ENCODE measurements at places on chromosomes 4 and X.

DNA sequence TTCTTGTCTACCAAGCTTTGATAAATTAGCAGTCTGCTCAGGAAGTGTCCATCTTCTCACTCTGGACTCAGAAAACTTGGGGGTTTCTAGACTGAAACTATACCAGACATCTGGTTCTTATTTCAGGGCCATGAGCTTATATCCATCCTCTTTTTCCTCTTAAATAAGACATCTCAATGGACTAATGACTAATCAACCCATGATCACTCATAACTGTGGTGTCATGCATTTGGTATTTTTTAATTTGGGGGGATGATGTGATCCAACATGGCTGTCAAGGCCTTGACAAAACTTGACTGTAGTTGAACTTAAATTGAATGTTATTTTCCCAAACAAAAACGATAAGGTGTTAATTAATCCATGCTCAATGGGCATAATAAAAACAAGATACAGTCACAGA is 87.8 kb downstream of the GPRASP3 start:
- DNase-seq, result no peak

DNA sequence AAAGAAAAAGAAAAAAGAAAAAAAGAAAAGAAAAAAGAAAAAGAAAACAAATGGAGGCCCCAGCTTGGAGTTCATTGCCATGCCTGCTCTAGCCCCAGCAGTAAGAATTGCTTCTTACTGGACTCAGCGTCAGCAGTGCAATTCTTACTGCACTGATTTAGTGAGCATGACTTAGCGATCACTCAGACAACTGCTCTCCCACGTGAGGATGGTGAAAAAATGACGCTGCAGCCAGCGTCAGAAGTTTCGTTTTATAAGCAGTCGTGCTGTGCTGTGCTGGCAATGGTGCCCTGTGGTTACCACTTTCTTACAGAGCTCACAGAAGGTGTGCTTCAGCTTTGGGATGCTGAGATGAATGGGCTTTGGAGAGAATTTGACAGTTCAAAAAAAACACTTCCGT is 68.3 kb upstream of the DDX3X start:
- no peak for DNase-seq

- DNase-seq, result no peak
Measured at GRCh38 chrX:39950018-39950688, 147.6 kb downstream of the BCOR start.

DNA sequence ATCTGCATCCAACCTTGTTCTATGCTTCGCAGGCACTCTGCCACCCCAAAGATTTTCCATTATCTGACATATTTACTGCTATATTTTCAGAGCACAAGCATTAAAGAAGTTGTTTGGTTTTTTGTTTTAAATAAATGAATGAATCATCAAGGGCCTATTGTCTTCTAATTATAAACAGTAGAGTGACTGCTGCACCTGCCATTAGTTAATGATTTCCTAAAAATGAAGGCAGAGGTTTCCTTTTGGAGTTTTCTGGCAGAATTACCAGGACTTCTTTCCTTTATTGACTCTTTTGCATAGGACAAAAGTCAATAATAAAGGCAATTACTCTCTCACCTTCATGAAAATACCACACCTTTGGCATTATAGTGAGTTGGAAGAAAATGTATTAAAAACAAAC is 238.1 kb downstream of the INPP4B start:
- no peak for DNase-seq

DNA sequence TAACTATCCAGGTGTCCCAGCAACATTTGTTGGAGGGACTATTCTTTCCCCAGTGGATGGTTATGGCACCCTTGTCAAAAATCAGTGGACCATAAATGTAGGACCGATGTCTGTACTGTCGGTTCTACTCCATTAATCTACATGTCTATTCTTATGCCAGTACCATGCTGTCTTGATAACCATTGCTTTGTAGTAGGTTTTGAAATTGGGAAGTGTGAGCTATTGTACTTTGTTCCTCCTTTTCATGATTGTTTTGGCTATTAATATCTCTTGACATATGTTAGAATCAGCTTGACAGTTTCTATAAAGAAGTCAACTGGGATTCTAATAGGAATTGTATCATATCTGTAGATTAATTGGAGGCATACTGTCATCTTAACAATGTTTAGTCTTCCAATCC is 112.7 kb downstream of the HNRNPD start:
- no peak for DNase-seq

- DNase-seq, result no peak
Measured at GRCh38 chr4:169573889-169574288, 38.5 kb downstream of the NEK1 start.

DNA sequence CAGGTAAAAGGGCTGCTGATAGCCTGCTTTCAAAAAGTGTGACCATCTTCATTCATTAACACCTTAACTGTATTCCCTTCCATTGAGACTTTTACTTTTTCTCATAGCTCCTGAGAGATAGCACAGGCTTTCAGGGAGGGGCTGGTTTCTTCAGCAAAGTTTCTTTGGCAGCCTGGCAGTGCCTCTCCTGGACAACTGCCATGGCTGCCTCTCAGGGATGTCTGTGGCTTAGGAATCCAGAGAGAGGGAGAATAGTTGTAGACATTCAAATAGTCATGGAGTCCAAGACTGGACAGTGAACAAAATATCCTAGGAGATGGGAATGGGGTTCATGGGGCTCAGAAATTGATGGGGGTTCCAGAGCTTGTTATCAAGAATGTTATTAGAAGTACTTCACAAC is 81.1 kb downstream of the FAM47B start:
- DNase-seq, result no peak

- no peak for DNase-seq
Measured at GRCh38 chr4:175252642-175253041, 334.5 kb downstream of the ADAM29 start.

DNA sequence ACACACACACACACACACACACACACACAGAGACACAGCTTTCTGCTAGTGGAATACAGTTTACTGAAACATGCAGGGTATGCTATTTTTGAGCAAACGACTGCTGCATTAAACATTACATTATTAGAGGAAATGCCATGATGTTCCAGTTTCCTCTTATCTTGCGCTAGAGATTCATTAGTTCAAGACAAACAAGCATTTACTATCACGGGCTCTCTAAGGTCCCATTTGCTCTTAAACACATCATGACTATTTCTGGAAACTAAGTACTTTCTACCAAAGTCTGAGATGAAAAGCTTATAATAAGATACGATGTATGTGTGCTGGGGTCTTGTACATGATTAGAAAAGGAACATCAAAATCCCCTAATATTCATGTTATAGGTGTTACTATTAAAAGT is 48.8 kb downstream of the RPS3A start:
- no peak for DNase-seq

- DNase-seq, result no peak
Measured at GRCh38 chr4:185151296-185151695, 8.2 kb downstream of the SLC25A4 start.

DNA sequence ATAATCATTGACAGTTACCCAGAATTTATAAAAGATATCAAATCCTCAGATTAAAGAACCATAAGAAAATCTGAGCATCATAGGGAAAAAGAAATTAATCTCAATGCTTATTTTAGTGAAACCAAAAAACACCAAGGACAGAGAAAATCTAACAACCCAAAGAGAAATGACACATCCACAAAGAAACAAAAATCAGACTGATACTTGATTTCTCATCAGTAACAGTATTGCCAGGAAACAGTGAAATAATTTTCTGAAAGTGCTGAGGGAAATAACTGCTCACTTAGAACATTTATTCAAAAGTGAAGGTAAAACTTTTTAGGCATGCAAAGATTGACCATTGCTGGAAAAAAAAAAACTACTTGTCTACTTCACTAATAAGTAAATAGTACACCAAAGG is 10.6 kb downstream of the MOSPD2 start:
- no peak for DNase-seq

GRCh38 chr4:33071535-33071934 is 2351.4 kb downstream of the PCDH7 start:
- DNase-seq, result no peak

GRCh38 chrX:33307911-33308354 is 96.6 kb upstream of the DMD start:
- no peak for DNase-seq

GRCh38 chr4:16726368-16727050 is 171.9 kb downstream of the LDB2 start:
- DNase-seq, result no peak

DNA sequence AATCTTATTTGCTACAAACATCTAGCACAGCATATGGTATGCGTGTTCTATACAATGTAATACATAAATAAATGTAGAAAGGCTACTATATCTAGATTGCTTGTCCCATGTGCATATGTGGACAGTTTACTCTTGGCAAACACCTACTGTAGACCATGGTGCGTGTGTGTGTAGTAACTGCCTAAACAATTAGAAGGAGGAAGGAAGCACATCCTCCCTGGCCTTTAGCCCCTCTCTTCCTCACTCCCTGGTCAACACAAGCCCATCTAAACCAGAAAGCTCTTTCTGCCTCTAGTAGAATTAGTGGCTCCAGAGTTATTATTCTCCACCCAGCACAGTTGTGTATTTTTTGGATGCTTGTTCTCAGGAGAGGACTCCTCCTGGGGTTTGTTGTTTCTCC is 73.9 kb downstream of the KDR start:
- no peak for DNase-seq

GRCh38 chrX:6210230-6210629 is 18.4 kb downstream of the NLGN4X start:
- no peak for DNase-seq

GRCh38 chr4:84535901-84536300 is 36.8 kb upstream of the NKX6-1 start:
- no peak for DNase-seq

DNA sequence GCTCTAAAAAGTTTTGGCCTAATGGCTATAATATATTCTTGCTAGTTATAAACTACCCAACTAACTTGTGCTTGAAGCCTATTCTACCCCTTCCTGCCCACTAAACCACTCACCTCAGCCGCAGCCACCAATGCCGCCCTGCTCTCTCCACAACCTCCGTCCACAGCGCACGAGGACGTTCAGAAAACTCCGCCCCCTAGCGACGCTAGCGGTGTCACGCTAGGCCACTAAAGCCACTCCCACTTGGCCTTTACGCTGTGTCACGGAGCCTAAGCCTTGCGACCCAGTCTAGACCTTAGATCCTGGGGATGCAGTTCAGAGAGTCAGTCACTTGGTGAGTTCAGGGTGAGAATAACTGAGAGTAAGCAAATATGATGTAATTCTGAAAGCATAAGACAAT is at the start of gene TEX11:
TEX11 (minus strand) TSS at position 171 of the 400 bp plus-strand sequence. CDS start 922 bp downstream, outside the sequence.
- DNase-seq, result no peak

GRCh38 chr4:24394041-24394440 is 190.3 kb downstream of the DHX15 start:
- DNase-seq, result no peak

DNA sequence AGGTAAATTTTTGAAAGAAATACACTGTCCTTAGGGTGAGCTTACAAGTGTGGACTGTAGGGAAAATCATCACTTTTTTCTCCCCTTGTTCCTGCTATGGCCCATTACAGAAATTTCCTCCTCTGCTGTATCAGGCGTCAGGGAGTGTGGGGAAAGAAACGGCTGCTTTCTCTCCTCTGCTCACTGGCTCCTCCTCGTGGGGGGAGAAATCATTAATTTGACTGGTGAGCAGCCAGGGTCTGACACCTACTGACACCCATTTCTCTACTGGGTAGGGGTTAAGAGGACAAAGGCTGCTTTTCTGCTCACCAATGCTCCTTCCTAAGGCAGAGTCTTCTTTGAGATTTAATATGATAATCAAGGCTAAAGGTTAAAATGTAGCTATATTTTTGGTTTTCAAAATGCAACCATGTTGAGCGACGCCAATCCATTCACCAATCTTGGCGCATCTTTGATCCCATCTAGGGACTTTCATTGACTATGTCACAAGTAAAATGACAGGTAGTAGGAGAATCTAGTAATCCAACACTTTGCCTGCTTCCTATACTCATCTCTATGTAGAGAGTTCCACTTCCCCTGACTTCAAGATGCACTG is 25.1 kb downstream of the SETD7 start:
- no peak for DNase-seq

- no peak for DNase-seq
Measured at GRCh38 chr4:173025131-173025530, 143.5 kb upstream of the GALNT7 start.

DNA sequence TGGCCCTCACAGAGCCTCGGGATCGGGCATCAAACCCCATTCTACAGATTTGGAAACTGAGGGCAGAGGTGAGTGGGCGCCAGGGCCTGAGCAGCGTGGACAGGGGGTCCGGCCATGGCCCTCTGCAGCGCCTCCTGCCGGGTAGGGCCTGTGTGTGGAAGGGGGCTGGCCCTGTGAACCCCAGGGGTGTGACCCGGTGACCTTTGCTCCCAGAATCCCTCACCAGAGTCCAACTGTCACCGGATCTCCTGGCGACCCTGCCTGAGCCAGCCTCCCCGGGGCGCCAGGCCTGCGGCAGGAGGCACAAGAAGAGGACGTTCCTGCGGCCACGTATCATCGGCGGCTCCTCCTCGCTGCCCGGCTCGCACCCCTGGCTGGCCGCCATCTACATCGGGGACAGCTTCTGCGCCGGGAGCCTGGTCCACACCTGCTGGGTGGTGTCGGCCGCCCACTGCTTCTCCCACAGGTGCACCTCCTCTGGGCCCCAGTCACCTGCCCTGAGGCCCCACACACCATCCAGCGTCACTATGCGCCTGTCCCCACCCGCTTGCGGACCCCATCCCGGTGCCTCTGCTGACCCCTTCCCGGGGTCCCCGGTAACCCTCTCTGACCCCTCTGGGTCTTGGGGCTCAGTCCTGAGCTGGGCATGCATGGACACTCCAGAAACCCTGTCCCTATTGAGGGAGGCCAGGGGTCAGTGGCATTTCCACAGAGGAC is 4.2 kb downstream of the HGFAC start:
- no peak for DNase-seq

DNA sequence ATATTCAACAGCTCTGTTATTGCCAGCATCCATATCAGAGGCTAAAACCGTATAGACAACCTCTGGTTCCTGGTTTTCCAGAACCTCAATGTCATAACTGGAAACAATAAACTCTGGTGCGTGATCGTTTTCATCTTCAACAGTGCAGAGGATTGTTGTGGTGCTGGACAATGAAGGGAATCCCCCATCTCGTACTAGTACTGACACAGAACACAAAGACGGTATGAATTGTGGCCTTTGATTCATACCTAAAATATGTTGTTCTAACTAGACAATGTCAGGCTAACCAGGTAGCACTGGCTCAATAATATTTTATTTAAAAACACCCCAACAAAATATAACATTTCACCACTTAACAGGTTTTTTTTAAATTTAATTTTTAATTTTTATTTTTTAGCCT is 186.9 kb downstream of the DCHS2 start:
- no peak for DNase-seq

DNA sequence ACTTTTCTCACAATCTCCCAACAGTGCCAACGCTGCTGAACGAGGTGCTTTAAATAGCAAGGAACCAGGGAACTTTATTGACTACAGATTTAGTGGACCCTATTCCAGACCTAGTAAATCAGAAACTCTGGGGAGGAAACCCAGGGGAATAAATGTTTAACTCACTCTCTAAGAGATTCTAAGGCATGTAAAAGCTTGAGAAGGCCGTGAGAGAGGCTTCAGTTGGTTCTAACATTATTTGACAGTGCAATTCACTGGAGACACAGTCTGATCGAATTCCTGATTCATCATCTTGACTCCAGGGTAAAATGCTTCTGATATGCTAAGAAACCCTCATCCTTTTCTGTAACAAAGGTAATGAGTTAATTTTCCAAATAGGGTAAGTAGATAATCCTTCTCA is 494.4 kb downstream of the KCNIP4 start:
- no peak for DNase-seq

GRCh38 chrX:117996408-117996807 is 120.2 kb downstream of the KLHL13 start:
- no peak for DNase-seq

- peak; percentile 4 for DNase-seq
Measured at GRCh38 chr4:6367371-6367851, 97.8 kb downstream of the WFS1 start.
